Activated CD4-positive, alpha-beta T cell treated with anti-CD3 and anti-CD28 coated beads, Interleukin-2, amount 50 U/mL, for 4 hours (primary cell): ENCODE measurements at places on chromosomes 4 and X.
A peak's percentile ranks its signal among the peaks of the same experiment; 100 is the strongest.

GRCh38 chrX:107563824-107564223 lies 64.5 kb upstream of the PRPS1 start:
- DNase-seq, result no peak

- DNase-seq, result no peak
These were observed 10.9 kb upstream of the RHOXF2 start for GRCh38 chrX:120147537-120147936.

DNA sequence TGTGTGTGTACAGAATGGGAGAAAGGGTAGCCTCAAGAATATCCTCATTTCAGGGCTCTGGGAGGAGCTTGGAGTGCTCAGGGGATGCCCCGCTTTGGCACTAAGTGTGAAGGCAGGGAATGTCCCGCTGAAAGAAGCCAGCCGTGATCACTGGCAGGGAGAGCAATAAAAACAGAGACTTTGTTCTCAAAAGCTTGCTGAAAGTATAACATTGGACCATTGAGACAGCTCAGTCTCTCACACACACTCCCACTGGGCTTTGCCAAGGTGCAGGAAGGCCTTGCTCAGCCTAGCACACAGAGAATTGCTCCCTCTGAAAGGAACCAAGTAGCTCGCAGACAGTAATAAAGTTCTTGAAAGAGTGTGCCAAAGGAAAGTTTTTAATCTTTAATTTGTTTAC lies 143.8 kb upstream of the SLITRK2 start:
- DNase-seq, result no peak

GRCh38 chrX:129565046-129565650 lies 25.1 kb downstream of the OCRL start:
- no peak for DNase-seq

GRCh38 chr4:6892190-6892908 lies 17.3 kb upstream of the TBC1D14 start:
- DNase-seq, result no peak

DNA sequence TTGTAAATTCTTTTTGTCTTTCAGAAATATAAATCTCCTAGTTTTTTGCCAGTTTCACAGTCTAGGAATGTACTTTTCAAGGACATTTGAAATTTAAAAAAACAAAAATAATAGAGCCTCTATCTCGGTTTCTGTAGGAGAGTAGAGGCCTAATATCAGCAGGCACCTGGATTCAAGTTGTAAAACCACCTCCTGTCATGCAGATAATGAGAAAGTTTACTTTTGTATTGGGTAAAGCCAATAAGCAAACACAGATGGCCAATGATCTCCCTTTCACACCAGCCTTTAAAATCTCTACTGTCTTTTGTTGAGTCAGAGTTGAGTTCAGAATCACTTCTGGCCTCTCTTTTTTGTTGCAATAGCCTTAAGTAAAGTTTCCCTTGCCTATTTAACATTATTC lies 1499.9 kb downstream of the PCDH18 start:
- DNase-seq, result no peak

GRCh38 chr4:107546638-107547037 lies 173.4 kb downstream of the PAPSS1 start:
- DNase-seq, result no peak

- no peak for DNase-seq
These were observed 116.4 kb upstream of the NKX1-1 start for GRCh38 chr4:1522606-1523005.

DNA sequence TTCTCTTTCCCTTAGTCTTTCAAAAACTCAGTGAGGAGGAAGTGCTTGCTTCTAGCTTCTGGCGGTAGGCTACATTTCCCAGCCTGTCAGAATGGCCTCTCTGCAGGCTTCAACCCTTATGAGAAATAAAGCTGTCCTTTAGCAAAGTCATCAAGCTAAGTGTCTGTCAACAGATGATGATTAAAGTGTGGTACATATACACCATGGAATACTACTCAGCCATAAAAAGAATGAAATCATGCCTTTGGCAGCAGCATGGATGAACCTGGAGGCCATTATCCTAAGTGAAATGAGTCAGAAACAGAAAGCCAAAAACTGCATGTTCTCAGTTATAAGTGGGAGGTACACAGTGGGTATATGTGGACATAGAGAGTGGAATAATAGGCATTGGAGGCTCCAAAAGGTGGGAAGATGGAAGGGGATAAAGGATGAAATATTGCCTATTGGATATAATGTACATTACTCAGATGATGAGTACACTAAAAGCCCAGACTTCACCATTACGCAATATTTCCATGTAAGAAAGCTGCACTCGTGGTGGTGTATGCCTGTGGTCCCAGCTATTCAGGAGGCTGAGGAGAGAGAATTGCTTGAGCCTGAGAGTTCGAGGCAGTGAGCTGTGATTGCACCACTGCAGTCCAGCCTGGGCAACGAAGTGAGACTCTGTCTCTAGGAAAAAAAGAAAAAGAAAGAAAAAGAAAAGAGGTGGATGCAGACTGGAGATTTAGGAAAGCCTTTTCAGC lies 7.9 kb downstream of the TRIM2 start:
- DNase-seq, result no peak

DNA sequence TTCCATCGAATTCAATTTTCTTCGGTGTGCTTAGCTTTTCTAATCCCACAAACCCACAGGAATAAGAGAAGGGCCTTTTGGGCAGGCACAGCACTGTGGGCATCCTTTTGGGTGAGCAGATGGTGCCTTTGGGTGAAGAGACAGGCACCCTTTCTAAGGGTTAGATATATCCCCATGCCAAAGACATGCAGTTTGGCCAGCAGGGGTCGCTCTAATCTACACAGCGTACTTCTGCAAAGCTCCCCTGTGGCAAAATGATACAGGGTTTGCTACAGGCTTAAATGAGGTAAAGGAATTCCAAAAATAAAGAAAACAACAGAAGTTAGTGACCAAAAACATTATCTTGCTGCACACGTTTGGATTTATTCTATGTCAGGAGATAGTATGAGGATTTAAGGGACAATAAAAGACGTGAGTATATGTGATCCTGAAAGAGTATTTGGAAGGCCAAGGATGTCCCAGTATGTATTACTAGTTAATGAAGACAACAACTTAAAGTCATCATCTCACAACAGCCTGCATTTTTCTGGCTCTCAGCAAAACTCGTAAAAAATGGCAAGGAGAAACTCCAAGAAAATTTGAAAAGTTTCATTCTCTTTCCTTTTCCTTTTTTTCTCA lies 49.5 kb downstream of the PHEX start:
- peak; percentile 22 for DNase-seq

DNA sequence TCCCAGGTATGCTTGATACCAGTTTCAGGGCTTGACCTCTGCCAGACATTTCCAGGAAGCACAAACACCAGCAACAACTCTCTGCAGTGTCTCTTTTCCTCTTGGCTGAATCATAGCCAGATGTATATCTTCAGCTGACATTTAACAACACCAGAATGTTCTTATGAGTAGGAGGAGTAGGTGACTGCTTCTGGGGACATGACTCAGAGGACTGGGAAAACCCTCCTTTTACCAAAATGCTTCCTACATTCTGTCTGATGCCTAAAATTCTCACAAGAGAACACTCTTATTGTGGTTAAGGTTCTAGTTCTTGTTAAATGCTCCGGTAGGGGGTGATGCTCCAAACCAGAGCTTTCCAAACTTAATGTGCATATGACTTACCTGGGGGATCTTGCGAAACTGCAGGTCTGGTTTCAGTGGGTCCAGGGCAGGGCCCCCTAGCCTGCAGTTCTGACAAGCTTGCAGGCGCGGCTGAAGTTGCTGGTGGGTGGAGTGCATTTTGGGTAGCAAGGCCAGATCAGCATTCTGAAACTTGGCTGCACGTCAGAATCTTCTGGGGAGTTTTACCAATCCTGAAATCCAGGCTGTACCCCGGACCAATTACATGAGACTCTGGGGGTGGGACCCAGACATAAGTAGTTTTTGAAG lies 329.3 kb upstream of the RPS6KA3 start:
- DNase-seq, result no peak

- DNase-seq, result no peak
These were observed 212.9 kb downstream of the ARHGAP10 start for GRCh38 chr4:147944670-147945260.

DNA sequence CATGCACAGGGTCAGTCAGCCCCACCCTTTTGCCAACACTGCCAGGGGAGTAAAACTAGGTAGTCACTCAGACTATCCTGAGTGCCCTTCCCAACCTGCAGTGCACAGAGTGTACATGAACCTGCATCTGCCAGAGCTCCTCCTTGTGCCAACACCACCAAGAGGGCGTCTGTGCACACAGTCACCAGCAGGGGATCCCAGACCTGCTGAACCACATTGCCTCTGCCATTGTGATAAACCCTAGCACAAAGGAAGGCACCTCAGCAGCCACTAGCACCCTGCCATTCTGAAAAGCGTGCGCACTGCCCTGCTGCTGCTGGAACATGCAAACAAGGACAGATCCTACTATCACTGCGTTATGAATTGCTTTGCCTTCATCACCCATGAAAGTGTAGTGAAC lies 247.8 kb upstream of the POU3F4 start:
- no peak for DNase-seq

GRCh38 chrX:3639236-3639635 lies 74.2 kb downstream of the PRKX start:
- DNase-seq, result no peak

DNA sequence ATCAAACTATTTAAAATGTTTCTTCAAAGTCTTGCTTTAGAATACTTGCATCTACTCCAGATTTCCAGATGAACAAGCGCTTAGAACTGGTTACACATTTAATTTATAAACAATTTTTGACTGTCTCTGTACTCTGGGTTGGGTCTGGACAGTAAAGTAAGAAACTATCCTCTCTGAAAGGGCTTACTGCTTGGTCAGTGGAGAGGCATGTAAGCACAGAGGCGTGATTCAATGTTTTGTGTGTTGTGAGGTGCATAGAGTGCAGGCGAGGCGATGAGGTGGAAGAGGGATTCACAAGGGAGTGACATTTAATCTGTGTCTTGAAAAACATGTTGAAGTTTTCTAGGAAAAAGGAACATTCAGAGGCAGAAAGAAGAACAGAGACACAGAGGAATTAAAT lies 231.4 kb downstream of the VEGFC start:
- no peak for DNase-seq

GRCh38 chr4:63901304-63901703 lies 507.9 kb downstream of the TECRL start:
- DNase-seq, result no peak

GRCh38 chr4:139759097-139759496 lies 93.5 kb downstream of the MGST2 start:
- DNase-seq, result no peak

GRCh38 chrX:82961129-82961528 lies 547.0 kb upstream of the POU3F4 start:
- DNase-seq, result no peak

DNA sequence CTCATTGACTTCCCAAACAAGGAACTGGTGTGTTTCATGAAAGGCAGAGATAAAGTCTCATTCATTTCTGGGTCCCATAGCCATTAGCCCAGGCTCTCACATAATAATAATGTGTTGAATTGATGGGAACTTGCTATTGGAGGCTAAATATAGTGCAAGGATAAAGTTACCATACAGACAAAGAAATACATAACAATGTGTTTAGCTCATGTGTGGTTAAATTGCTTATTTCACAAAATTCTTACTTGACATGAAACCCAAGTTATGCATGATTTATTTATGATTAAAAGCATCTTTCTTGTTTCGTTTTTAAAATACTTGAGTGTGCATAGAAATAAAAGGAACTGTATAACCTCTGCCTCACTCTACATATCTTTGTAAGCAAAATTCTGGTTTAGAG lies 37.3 kb upstream of the LPAR4 start:
- DNase-seq, result no peak

DNA sequence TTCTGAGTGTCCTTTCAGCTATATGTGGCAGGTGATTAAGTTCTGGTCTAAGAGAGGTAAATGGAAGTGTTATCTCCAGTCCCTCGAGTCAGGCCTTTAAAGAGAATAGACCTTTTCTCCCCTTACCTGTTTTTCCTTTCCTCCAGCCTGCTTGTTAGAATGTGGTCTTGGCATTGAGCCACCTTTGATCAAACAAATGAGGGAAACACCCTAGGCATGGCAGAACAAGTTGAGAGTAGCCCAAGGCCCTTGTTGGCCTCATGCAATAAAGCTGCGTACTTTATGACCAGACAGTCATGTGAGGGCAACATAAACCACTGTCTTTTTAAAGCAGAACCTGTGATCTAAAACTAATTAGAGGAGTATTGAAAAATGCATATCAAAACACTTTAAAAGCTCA lies 13.2 kb upstream of the IL13RA2 start:
- DNase-seq, result no peak

DNA sequence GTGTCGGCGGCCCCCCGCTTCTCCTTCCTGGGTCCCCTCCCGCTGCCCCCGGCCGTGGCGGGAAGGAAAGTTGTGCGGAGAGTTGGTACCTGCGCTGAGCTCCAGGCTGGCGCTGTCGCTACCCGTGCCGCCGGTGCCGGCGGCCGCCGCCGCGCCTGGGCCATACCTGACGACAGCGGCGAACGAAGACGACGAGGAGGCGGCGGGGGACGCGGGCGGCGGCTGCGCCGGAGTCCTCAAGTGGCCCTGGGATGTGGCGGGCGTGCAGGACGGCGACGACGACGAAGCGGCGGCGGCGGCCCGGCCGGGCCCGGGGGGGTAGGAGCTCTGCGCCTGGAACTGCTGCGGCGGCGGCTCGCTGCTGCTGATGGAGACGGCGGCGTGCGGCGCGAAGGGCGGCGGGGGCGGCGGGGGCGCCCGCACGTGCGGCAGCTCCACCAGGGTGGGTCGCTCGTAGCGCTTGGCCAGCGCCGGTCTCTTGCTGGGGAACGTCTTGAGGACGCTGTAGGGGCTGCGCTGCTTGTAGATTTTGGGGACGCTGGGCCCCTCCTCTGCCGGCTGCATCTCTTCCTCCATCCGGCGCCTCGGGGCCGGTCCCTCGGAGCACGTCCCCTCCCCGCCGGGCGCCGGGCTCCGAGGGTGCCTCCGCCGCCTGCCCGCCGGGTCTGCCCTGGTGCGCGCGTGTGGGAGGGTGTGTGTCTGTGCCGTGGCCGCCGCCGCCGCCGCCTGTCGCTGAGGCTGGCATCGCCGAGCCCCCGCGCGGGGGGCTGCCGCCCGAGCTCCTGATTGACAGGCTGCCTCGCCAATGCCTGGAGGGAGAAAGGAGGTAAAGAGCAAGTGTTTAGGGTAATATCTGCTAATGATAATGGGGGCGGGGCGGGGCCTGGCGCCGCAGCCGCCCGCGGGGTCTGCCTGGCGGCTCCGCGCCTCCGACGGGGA lies 618 bp downstream of the BEND4 start:
- DNase-seq, result peak; percentile 8

DNA sequence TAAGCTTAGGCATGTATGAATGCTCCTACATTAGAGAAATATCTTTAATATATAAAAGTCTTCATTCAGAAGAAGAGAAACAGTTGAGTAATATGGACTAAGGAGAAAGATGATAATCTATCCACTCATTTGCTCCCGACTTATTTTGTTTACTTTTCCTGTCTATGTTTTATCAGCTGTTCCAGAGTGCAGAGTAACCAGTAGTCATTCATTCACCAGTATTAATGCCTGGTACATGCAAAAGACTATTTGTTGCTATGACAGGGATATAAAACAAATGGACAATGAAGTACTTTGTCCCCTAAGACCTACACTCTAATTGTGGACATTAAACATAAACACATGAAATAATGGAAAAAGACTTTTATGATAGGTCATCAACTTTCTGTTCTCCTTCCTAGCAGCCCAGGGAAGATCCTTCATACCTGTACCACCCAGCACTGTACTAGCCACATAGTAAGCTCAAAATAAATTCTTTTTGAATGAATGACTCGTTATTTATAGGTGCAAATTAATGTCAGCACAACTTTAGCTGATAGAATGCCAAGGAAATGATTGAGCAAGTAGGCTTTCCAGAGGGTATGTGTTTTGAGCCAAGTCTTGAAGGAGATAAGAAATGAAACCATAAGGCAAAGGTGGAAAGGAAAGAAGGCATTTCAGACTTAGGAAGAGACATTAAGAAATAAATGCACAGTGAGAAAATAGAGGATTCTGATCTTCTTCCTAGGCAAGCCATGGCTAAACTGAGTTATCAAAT lies 45.0 kb upstream of the IL13RA1 start:
- DNase-seq, result no peak
